Transverse colon (tissue), 4 donors: ENCODE measurements at places on chromosomes 16 and 17. TPM values are rescaled to one million over a fixed set of nuclear protein-coding genes. Genes with fewer than 3 reads are reported as not detected.

- DNase-seq, result no peak
- peaks cover 14% of the 10 kb centered on the region for H3K36me3 ChIP-seq
- no peak overlapping the region for H3K4me3 ChIP-seq
- H3K4me1 ChIP-seq, result peaks cover 7% of the 10 kb centered on the region
These were observed 31.9 kb downstream of the PMP22 start for GRCh38 chr17:15233022-15233805.

- H3K27me3 ChIP-seq, result no peaks in the 10 kb centered on the region
- H3K27ac ChIP-seq, result no peak overlapping the region
- no peaks in the 10 kb centered on the region for H3K4me1 ChIP-seq
- H3K36me3 ChIP-seq, result no peaks in the 10 kb centered on the region
These were observed 2.4 kb downstream of the CCL18 start for GRCh38 chr17:36066365-36066985.

DNA sequence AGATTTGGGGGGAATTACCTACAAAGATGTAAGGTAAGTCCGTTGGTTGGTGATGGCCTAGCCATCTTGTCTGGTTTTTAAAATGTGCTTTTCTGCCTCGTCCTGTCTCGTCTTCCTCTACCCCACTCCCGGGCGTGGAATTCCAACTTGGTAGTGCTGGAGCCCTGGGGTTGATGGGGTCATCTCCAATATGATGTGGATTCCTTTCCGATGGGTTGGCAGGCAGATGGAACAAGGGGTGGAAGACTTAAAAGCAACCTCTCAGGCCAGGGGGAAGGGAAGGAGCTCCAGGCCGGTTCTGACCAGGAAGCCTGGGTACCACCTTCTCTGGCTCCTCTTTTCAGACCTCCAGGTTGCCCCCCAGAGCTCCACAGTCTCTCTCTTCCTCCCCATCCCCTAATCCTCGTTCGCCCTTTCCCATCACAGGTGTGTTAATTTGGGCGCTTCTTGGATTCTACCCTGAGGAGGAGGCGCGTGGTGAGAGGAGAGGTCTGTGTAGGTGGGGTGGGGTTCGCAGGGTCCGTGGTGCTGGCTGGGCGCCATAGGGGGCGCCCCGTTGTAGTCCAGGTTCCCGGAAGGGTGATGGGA, 5.1 kb upstream of the HOXB2 start:
- no peaks in the 10 kb centered on the region for H3K27me3 ChIP-seq
- peak overlapping the region; percentile 95 for H3K27ac ChIP-seq
- H3K36me3 ChIP-seq, result no peaks in the 10 kb centered on the region

- no peak for DNase-seq
- no peaks in the 10 kb centered on the region for H3K36me3 ChIP-seq
- no peak overlapping the region for H3K4me3 ChIP-seq
- H3K4me1 ChIP-seq, result no peaks in the 10 kb centered on the region
These were observed 17.3 kb downstream of the ARHGAP44 start for GRCh38 chr17:12806630-12807029.

GRCh38 chr17:57811638-57812280, 38.1 kb downstream of the MRPS23 start:
- H3K36me3 ChIP-seq, result no peaks in the 10 kb centered on the region
- H3K27me3 ChIP-seq, result peaks cover 14% of the 10 kb centered on the region
- no peak overlapping the region for H3K27ac ChIP-seq
- peaks cover 15% of the 10 kb centered on the region for H3K4me1 ChIP-seq
- H3K4me3 ChIP-seq, result no peak overlapping the region

DNA sequence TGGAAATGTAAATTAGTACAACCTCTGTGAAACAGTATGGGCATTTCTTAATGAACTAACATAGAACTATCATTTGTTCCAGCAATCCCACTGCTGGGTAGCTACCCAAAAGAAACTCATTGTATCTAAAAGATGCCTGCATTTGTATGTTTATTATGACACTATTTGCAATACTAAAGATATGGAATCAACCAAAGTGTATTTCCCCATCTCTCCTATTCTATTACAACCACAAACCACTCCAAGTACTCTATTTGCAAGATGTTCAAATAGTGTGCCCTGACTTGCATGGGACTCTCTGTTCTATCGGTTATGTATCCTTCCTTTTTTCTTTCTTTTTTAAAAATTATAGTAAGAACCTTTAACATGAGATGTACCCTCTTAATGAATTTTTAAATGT, 845.2 kb downstream of the CDH11 start:
- DNase-seq, result no peak
- no peaks in the 10 kb centered on the region for H3K27me3 ChIP-seq
- no peak overlapping the region for H3K27ac ChIP-seq
- no peaks in the 10 kb centered on the region for H3K36me3 ChIP-seq
- no peak overlapping the region for H3K4me3 ChIP-seq

KRTAP4-6 gene
- not detected for total RNA-seq
